Astrocyte of the hippocampus (primary cell): ENCODE measurements at places on chromosomes 6 and 20.

- peak; percentile 63 for DNase-seq
Observed at GRCh38 chr6:106476331-106477105, 116.0 kb downstream of the CRYBG1 start.

GRCh38 chr6:64724091-64724490 is 982.9 kb downstream of the EYS start:
- DNase-seq: no peak

GRCh38 chr20:40813029-40813431 is 124.0 kb upstream of the MAFB start:
- no peak for DNase-seq

DNA sequence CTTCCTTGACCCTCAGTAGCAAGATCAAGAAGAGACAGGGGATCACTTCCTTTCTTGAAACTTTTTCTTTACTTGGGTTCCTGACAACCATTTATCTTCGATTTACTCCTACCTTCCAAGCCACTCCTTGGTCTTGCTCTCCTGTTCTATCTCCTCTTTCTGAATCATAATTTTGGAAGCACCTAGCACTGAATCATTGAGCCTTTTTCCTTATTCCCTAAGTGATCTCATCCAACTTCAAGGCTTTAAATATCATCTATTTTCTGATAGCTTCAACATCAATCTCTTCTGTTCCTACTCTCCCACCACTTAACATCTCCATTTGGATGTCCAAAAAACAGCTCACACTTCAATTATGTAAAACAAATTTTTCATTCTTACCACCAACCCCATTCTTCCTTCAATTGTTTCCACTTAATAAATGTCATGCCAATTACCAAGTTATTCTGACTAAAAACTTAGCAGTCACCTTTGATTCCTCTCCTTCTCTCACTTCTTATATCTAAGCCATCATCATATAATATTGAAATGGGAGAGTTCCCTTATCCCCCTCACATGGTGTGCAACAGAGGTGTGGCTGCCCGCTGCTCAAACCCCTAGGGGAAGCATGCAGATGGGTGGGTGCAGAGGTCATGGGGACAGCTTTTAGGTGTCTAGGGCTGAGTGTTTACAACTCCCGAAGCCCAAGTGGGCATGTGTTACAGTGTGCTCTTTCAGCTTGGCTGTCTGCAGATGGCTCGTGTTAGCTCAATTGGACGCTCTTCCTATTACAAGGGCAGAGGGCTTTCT is 23.4 kb upstream of the TRDN start:
- no peak for DNase-seq

DNA sequence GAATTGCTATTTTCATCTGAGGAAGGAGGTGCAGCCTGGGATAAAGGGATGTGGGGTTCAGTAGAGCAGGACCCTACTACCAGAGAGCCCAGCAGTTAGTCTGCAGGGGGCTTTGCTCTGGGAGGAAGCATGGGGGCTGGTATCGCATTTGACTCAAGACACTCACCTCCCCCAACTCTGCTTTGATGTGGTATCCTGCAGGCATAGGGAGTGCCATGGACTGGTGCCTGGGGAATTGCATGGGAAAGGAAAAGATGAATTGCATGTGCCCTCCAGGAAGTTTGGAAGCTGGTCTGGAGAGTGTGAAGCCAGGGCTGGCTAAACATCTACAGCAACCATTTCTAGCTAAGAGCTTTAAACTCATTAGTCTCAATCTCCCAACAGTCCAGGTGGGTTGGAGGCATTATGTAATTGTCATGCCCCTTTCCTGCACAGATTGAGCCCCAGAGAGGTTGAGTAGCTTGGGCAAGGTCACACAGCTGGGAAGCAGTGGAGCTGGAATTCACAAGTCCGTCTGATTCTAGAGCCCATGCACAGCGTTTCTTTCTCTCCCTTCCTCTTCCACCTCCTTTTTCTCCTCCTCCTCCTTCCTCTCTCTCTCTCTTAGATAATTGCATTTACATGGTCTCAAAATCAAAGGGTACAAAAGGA is 26.2 kb upstream of the PNPLA1 start:
- DNase-seq: no peak

DNA sequence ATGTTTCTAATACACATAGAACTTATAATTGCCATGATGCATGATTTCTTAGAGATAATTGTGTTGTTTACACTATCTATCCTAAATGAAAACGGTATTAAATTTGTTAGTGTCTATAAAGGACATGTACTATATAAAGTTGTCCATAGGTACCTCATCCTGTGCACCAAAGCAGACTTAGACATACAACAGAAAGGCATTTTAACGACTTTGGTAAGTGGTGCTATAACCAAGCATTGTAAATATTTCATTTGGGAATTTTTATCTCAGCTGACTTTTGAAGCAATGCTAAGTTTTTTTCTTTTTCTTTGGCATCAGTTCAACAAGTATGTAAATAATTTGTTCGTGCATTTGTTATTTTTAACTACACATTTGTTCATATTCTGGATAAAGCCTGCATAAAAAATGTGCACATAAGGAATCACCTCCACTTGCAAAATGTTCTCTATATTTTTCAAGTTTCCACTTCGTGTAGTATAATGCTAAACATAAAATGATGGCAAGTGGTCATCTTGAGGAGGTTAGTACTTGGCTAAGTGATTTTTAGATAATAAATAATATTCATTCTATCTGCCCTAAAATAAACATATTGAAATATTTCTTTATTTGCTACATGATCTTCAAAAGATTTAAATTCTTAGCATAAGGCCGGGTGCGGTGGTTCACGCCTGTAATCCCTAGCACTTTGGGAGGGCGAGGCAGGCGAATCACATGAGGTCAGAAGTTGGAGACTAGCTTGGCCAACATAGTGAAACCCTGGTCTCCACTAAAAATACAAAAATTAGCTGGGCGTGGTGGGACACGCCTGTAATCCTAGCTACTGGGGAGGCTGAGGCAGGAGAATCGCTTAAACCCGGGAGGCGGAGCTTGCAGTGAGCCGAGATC is 6.3 kb upstream of the GJA1 start:
- DNase-seq: no peak

- DNase-seq: no peak
Observed at GRCh38 chr20:43681468-43681942, 14.6 kb downstream of the MYBL2 start.

DNA sequence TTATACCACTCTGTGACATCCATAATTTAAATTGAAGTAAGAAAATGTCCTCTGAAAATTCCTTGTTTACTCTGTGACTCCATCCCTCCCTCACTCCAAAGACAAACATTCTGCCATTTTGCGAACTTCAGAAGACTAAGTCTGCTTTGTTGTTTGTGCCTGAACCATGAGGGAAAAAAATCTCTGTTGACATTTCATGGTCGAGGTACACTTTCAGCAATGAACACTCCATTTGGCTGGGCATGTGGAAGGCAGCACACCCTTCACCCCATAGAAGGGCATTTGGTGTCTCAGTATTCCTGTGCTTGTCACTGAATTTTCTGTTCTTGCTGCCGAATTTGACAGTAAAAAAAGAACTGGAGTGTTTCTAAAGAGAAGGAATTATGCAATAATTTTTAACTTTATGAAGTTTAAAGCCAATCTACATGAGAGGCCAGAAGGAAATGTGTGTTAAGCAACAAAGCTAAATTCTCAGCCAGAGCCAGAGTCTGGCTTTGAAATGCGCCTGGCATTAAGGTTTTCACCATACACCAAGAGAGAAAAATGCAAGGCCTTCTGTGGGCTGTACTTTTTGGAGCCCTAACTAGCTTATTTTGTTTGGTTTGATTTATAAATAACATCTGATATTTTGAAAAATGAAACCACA is 4.7 kb upstream of the PBOV1 start:
- no peak for DNase-seq

DNA sequence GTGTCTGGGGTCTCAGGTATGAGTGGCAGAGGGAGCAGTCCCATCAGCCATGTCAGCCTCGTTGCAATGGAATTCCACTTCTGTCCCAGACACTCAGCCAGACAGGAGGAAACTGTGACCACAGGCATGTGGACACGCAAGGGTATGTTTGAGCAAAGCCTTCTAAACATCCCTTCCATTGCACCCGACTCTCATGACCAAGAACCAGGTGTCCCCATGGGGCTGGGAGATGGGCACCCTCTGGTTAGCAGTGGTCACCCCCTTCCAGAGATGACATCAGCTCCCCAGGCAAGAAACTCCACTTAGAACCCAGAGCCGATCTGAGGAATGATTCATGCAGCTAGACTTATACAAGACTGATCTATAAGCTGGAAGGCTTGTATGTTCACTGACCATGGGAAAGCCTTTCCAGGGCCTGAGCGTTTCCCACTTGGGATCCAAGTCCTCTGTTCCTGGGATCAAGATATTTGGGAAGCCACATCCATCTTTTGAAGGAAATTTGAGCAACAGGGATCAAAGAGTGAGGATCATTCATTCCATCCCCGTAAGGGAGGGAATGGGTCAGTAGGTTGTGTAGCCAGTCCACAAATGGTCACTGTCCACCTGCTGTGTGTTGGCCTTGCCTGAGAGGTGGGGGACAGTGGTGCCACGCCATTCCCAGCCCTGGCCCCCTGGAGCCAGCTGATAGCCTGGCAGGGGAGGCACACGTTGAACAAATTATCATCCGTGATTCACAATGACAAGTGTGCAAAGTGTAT is 3.9 kb upstream of the MRGBP start:
- peak; percentile 73 for DNase-seq
